MV-4-11 (cell line): ENCODE measurements at places on chromosomes 2 and 18.

- DNase-seq, result no peak
Observed at GRCh38 chr18:56672391-56672790, 21.2 kb downstream of the WDR7 start.

DNA sequence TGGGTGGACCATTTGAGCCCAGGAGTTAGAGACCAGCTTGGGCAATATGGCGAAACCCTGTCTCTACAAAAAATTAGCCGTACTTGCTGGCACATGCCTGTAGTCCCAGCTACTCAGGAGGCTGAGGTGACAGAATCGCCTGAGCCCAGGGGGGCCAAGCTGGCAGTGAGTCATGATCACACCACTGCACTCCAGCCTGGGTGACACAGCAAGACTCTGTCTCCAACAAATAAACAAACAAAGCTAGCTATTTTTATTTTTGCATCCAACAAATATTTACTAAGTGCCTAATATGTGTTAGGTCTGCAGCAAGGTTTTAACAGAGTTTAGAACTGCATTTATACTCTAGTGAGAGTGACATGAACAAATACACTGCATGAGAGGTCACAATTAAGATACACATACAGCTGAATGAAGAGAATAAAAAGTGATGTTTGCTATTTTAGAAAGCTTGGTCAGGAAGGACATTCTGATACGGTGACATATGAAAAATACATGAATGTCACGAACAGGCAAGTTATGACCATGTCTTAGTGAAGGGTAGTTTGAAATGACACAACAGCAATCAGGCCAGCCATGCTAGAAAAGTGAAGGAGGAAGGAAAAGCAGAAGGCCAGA, 83.2 kb upstream of the FRZB start:
- no peak for DNase-seq

GRCh38 chr18:48007955-48008701, 77.7 kb upstream of the SMAD2 start:
- no peak for DNase-seq

DNA sequence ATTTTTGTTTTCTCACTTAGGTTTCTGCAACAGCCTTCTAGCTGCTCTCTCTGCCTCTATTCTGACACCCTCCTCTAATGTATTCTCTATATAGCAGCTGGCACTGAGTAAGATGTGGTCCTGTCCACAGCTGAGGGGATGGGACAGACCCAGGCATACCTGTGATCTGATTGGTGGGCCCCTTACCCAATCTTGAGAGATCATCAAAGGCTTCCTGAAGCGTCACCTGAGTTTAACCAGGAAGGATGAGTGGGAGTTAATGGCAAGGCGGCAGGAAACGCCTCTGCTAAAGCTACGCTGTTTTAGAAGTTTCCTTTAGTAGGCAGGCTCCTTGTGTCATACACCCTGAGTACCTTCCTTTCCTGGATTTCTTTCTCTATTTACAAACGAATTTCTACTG, 5.7 kb upstream of the TET3 start:
- DNase-seq, result no peak

GRCh38 chr2:229417916-229418315, 146.8 kb upstream of the PID1 start:
- DNase-seq, result no peak

DNA sequence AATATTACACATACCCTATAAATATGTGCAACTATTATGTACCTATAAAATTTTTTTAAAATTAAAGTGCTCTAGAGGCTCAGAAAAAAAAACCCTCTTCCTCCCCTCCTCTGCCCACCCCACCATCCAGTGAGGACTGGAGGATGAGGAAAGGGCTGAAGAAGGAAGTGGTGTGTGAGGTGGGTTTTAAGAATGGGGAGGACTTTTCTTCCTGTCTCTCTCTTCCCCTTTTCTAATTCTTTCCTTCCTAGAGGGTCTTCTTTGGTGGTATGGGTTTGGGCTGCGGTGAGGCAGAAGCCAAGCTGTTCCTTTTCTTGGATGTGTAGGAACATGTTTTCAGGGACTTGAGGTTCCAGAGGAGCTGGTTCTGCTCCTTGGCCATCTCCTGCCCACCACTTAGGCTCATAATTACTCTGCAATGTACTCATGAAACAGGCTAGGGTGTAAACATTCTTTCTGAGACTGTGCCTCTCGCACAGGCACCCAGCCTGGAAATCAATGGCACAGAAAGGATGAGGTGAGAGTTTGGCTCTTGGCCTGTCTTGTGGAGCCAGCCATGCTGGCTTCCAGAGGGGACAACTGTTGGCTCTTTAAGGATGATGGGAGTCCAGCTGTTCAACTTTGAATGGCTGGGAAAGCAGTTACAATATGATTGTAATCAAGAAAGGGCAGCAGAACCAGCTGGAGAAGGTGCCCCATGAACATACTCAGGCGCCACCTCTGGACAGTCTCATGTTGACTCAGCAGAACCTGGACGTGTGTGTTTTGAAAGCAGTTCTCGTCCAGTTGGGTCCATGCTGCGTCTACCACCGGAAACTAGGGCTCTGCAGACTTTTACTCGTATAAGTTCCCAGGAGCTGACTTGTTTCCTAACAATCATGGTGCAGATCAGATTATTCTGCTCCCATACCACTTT, 38.3 kb downstream of the IL1RL2 start:
- peak; percentile 78 for DNase-seq

- peak; percentile 78 for DNase-seq
Observed at GRCh38 chr18:70420146-70420898, 131.5 kb downstream of the SOCS6 start.

DNA sequence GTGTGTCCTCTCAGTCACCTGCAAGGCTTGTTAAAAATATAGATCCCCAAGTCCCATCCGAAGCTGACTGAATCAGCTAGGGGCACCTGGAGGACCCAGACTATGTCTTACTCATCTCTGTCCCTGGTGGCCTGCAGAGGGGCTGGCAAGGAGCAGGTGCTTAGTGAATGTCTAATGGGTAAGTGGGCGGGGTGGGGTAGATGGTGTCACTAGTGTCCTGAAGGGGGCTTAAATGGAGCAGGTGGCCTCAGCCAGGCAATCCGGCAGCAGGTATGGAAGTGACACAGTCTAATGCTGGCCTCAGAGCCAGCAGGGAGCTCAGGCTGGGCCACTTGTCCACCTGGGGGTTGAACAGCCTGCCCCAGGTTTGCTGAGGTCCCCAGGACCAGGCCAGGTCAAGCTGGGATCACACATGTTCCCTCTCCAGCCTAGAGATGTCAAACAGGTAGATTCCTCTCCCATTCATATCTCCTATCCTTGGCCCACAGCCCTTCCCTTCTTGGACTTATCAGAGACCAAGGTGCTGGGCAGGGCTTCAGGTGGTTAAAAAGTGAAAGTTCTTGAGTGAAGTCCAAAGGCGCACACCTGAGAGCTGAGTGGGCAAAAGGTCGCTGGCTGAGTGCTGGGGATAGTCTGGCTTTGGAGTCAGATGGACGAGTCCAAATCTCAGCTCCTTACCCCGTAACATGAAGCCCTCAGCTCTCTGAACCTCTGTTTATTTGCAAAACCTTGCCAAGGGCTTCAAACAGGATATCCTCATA, 1.7 kb downstream of the STEAP3 start:
- no peak for DNase-seq

DNA sequence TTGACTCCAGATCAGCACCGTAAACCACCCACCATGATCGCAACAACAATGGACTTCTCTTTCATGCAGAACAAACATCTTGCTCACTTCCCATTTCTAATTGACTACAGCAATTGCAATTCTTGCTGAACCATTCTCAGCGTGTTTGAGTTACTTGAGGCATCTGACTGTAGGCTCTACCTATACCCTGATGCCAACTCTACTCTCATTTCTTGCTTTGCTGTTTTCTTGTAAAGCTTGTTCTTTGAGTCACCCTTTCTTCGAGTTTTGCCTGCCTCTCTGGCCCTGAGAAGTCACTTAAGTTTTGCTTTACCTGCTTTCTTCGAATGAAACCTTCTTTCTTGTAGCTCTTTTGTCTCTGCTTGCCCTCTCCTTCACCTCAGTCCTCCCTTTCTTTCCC, 160.5 kb upstream of the RND3 start:
- DNase-seq, result no peak

GRCh38 chr2:95158891-95159619, 593 bp downstream of the ZNF514 start:
- no peak for DNase-seq

DNA sequence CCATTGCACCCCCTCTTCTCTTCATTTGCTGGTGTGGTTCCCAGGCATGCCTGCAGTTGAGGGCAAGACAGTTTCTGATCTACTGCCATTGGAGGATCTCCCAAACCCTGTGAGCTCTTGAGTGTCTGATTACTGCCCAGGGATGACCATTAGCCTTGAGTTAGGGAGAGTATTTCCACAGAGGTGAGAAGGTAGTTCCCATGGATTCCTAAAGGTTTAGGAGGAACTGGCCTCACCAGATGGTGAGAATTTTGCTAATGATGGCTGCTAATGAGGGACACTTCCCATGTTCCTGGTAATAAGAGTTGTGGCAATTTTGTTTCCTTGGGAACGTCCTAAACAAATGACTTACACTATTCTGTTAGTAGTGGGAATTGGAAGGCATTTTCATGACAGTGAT, 42.5 kb downstream of the PTPRM start:
- no peak for DNase-seq

DNA sequence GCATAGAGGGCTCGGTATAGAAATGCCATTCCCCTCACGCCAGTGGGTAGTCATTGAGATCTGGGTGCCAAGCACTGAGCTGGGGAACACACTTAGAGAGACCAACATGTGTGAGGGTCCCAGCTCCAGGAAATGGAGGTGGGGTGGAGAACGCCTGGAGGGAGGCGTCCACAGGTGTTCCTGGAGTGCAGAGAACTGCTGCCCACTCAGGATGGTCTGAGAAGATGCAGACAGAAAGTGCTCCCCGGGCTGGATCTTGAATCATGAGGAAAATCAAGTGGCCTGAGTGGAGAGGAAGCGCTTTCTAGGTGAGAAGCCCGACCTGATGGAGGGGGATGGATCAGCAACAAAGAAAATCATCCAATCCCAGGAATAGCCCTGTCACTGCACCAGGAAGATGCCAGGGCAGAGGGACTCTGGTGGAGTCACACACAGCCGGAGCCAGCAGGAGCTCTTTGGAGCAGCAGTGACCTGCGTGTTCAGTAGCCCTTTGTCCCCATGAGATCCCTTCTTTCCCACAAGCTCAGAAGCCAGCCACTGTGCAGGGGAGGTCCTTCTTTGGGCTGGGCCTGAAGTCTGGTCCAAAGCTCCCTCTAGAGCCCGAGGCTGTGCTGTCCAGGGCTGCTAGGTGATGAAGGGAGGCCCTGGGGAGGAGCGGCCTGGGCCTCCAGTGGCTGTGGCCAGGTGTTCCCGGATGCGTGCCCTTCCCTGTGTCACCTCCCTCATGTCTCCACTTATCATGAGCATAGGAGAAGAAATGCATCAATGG, 112.3 kb downstream of the RNF144A start:
- no peak for DNase-seq

- no peak for DNase-seq
Observed at GRCh38 chr2:240564561-240565332, 3.5 kb upstream of the RNPEPL1 start.
